ENCODE measurements at places on chromosomes 5 and 9.

DNA sequence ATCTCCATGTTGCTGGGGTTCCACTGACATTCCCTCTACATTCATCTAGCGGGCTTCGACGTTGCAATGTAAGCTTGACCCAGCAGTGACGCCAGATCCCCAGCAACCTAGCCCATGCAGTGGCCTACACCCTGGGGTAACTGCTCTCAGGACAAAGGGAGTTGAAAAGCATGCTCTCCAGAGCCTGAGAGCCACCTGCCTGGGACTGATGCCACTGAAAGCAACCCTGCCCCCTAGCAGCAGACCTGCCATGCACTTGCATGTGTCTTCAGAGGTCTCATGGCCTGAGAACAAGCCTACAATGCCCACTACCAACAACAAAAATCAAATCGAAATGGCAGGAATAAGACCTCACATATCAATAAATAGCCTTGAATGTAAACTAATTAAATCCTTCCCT is 330.3 kb downstream of the TRIM36 start:
- no peak for DNase-seq

- DNase-seq: no peak
These were observed 1.4 kb upstream of the IRX4 start for GRCh38 chr5:1883925-1884677.

DNA sequence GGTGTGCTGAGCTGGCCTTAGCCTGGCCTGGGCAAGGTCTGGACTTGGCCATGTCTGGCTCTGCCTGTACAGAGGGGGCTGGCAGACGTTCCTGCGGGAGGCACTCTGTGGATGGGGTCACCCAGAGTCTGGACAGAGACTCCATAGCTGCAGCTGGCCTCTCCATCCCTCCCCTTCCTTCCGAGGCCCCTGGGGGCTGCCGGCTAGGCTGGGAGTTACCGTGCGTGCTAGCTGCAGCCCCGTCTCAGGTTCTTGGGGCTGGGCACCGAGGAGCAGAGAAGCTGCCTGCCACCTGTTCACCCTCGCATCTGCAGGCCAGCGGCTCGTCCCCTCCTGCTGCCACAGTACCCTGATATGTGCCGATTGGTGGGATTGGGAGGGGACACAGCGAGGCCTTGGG is 63.4 kb downstream of the RXRA start:
- DNase-seq: no peak

DNA sequence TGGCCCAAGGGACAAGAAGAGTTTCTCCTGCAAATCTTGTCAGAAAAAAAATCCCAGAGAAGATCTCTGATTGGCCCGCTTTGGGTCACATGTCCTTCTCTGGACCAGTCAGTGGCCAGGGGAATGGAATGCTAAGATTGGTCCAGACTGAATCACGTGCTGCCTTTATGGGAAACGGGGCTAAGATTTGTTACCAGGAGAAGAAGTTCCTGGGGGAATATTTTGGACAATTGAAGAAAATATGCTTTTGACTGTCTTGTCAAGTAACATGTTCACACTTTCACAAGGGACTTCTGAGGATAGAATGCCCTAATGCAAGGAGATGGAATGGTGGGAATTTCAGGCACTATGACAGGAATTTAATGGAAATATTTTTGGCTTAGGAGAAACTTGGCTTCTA is 74.1 kb upstream of the SH3PXD2B start:
- DNase-seq: no peak

Measured in NCI-H1417 treated with DMSO at 0.1 percent for 48 hours (cell line).